ENCODE measurements at places on chromosomes 7 and 10.

DNA sequence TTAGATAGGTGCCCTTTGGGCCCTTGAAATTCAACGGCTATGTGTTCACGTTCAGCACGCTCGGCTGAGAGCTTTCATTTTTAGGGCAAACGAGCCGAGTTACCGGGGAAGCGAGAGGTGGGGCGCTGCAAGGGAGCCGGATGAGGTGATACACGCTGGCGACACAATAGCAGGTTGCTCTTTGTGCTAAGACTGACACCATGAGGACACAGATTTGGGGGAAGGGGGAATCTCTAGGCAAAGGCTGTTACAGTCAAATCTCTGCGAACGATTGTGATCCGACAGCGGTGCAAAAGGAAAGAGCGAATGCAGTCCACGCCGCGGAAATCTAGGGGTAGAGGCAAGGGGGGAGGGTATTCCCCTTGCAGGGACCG is 667 bp downstream of the KLLN start:
- DNase-seq = no peak

DNA sequence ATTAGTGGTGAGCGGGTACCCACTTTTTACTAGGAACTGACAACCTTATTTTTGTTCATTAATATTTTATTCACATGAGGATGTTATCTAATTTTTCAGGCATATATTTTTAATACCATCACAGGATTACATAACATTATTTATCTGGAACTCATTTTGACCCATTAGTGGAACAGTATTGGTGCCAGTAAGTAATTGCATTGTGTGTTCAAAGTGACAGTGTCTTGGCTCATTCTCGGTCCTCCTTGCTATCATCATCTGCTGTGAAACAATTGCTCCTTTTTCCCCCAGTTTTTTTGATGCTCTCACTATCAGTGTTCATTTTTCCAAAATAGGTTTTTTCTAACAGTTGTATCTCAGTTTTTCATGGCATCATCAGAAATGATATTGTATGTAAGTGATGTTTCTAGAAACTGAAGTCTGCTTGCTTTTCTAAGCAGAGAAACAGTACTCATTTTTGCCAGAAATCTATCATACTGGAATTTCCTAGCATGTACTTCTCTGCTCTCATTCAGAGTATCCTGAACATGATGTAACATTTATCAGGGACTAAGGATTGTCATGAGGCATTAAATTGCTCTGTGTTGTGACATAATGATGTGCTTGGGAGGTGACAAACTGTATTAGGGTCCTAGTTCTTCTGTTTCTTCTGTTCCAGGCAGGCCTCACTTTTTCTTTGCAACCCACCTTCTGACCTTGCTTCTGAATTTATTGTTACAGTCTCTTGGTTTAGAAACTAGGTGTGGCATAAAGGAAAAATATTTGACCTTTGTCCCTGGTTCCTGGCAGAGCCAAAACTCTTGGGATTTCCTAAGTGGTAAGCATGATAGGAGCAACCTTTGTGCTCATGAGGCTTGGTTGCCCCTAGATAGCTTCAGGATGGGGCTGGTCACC is 4.2 kb downstream of the NUB1 start:
- no peak for DNase-seq

DNA sequence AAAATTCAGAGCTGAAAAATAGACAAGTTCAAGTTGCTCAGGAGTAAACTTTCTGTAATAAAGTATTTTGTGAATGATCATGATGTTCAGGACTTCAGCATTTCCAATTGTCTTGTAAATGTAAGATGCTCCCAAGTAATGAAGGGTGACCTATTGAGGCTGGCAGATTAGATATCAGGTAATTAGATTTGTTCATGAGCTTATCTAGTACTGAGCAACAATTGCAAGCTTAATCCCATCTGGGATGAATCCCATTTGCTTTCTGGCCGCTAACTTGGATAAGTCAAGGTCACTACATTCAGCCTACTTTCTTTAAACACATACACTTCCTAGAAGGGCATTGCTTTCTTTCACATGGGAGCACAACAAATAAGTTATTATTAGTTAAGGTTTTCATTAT is 82.4 kb upstream of the ITGB1 start:
- DNase-seq = no peak

DNA sequence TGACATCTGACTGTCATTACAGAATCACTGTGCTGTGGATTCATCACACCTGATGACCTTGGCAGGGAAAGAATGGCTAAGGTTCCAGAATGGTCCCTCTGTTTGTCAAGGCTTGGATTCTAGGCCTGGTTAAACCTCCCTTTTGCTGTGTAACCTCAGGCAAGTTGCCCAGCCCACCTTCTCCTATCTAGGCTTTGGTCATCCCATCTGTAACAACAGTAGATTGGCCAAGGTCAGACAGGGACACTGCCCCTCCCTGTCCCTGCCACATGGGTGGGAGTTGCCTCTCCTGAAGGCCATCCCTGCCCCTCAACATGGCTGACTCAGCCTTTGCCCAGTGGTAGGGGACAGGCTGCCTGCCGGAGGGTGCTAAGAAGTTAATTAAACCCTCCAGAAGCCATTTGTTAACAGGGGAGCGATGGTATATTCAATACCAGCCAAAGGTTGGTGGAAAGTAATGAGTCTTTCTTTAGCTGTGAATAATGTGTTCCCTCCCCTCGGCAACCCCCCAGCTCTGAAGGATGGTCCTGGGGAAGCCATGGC is 149.8 kb upstream of the PCBD1 start:
- no peak for DNase-seq

DNA sequence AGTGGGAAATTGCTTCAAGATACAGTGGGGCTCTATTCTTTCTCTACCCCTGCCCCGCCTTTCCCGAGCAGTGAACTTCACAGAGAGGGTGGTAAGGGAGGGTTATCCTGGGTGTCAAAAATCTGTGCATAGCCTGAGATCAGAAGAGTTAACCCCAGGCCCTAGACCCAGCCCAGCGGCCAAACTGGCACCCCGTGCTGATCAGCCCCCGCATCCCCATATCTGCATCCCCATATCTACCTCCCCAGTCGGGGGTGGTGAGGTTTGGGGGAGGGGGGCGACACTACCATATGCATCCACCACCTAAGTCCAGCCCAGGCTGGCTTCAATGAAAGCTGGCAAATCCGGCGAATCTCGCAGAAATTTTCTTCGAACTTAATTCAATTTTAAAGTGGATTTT is 7.0 kb upstream of the DLX6 start:
- no peak for DNase-seq

GRCh38 chr7:25360451-25360850 is 132.2 kb upstream of the NPVF start:
- peak; percentile 84 for DNase-seq

- DNase-seq = no peak
Observed at GRCh38 chr10:82289945-82290344, 415.0 kb downstream of the NRG3 start.
